Mesendoderm (in vitro differentiated cells): ENCODE measurements at places on chromosomes 11 and 22.
A peak's percentile ranks its signal among the peaks of the same experiment; 100 is the strongest.

DNA sequence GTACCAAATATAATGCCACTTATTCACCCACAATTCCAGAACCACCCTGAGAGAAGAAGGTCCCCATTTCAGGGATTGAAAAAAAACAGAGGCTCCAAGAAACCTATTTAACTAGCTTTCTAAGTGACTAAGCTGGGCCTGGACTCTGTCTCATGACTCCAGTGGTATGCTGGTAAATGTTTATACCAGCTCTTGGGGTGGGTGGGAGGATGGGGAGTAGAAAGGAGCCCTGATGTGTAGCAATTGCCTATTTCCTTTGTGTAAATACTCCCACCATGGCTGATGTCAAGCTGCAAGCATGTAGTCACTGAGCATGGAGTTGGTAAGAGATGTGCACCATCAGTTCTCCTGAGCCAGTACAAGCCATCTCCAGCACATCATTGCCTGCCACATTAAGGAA, 2.8 kb downstream of the PRG3 start:
- DNase-seq, result no peak

- DNase-seq, result no peak
Observed at GRCh38 chr11:94147433-94147845, 18.8 kb downstream of the PANX1 start.

GRCh38 chr11:41040474-41040873, 419.0 kb downstream of the LRRC4C start:
- DNase-seq, result no peak

DNA sequence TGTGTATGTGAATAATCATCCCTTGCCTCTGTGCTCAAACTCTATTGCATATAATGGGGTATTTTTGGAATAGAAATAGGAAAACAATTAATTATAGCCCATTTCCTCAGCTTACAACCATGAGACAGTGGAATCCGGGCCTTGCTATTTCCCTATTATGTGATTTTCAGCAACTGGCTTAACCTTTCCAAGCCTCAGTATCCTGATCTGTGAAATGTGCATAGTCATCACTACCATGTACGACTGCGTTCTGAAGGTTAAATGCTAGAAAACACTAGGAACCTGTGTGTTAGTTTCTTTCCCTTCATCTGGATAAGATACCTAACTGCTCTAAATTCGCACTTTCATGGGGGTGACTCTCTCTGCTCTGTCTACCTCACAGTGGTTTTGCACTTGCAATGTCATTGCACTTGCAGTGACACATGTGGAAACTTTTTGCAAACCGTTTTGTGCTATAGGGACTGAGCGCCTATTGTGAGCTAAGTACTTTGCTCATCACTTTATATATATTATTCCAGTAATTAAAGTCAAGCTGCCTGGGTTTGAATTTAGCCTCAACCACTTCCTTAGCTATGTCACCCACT, 48.3 kb downstream of the IRAG1 start:
- no peak for DNase-seq

GRCh38 chr11:44016131-44016530, 31.6 kb upstream of the ACCSL start:
- no peak for DNase-seq

DNA sequence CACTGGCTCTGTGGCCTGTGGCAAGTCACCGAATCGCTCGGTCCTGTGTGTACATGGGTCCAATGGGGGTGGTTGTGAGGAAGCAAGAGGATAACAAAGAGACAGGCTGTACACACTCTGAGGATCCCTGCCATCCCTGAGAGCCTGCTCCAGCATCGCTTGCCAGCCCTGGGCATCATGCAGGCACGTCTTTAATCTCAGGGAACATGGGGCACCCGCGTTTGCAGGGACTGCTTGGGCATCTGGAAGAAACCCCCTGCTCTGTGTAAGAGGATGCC, 1.3 kb upstream of the C1QTNF5 start:
- DNase-seq, result no peak

- no peak for DNase-seq
Observed at GRCh38 chr22:48065892-48066291, 1303.4 kb downstream of the TBC1D22A start.

GRCh38 chr11:70353900-70354568, 44.3 kb upstream of the CTTN start:
- DNase-seq, result no peak

- DNase-seq, result peak; percentile 57
Observed at GRCh38 chr11:87369888-87370287, 332.2 kb downstream of the TMEM135 start.

DNA sequence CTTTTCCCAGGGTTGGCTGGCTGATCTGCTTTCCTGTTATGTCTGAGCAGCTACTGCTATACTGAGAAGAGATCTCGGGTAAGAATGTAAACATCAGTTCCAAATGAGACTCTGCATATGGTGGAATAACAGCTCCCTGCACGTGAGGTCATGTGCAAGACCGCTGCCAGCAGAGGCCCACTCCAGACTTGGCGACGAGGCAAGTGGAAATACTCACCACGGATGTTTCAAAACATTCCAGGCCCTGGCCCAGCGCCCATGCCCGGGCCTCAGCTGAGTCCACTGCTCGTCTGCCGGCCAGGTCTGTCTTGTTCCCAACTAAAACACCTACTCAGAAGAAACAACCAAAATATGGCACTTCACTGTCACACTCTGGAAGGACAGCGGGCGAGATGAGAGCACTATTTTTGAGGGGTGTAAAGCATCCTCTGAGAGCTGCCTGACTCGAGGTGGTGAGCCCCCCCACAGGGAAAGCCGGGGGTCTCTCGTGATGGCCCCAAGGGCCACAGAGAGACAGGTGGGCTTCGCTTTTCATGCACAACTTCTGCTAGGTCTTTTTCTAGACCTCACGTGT, 13.1 kb downstream of the IFT27 start:
- DNase-seq, result no peak

DNA sequence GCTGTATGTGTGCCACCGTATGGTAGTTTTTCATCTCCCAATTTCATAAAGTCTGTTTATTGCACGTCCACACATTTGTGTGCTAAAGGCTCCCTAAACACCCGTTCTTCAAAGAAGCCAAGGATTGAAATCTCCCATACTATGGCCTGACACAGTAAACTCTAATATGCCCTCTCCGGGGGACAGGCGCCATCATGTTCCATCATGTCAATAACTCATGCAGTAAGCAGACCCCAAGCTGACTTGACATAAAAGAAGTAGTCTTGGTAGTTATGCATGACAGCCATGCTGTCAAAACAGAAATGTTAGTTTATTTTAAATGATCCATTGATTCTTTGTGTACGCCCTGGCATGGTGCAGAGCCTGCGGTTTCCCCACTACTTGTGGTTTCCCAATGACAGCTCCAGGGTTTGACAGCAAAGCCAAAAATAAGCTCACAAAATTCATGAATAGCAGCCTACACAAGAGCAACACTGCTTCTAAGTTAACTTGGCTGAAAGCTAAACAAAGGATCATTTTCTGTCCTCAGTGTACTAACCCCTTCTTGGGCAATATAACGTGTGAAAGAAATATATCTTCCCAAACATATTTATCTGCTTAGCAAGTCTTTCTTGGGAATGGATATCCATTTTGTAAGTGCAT, 56.5 kb upstream of the CABP7 start:
- DNase-seq, result no peak

- DNase-seq, result peak; percentile 6
Observed at GRCh38 chr11:5507177-5507932, 2.4 kb downstream of the UBQLN3 start.

DNA sequence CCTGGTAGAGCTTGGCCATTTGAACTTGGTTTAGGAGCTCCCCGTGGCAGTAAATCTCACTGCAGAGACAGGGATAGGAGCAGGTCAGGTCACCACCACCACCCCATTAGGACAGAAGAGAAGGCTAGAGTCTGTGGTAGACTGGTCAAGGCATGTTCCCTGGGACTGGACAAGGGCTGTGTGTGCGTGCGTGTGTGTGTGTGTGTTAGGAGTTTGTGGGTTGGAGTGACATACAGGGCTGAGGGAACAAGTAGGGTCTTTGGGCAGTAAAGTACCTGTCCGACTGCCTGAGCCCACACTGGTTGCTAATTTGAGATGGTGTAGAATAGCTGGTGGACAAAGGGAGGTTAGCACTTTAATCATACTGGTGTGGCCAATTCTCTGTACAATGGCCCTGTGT, 16.1 kb downstream of the TREH start:
- DNase-seq, result no peak

- peak; percentile 71 for DNase-seq
Observed at GRCh38 chr11:119389611-119390254, 8.2 kb upstream of the USP2 start.

- DNase-seq, result no peak
Observed at GRCh38 chr11:83097429-83098075, 25.9 kb upstream of the RAB30 start.

DNA sequence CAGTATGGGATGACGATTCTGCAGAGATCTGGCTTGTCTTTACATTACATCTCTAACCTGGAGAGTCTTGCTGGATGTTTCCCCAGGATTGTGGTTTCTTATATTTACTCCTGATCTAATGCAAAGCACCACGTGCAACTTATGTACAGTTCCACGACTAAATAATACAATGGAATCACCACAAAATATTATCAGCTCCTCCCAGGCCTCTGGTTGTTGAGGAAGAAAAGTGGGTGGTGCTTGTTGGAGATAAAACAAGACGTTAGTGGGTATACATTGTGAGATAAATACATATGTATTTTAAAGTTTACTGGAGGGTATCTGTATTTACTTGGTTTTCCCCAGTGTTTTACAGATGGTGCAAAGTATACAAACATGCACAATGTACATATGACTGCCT, 569.7 kb downstream of the NTM start:
- DNase-seq, result no peak

DNA sequence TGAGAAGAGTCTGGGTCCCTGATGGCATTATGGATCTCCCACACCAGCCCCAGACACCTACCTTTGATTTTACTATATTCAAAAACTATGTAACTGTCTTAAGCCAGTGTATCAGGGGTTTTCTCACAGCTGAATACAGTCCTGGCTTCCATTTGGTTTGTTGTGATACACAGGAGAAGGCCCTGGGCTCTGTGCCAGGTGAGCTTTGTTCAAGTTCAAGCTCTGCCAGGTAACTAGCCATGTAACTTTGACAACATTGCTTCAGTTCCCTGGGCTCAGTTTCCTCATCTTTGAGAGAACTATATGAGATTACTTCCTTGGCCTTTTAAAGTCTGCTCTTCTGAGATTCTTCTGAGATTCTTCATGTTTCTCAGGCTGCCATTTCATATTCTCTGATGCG, 327.5 kb upstream of the TENM4 start:
- DNase-seq, result no peak

DNA sequence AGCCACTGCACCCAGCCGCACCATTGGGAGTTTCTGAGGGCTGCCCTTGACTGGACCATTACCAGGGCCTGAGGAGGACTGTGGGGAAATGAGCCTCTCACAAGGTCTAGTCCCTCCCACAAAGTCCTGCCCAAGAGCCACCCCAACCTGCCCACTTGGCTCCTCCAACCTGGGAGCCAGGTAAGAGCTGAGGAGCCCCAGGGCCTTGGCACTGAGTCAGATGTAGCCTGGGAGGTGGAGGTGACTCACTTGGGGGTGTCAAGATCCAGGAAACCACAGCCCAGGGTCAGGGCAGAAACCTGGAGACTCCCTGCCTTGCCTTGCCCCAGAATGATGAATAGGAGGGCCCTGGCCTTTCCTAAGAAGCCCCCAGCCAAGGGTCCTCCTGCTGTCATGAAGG, 25.8 kb upstream of the P2RY2 start:
- DNase-seq, result no peak

- DNase-seq, result no peak
Observed at GRCh38 chr22:19360862-19361261, 69.3 kb upstream of the CLTCL1 start.

- DNase-seq, result no peak
Observed at GRCh38 chr11:47111318-47111804, 65.3 kb downstream of the ARFGAP2 start.

- DNase-seq, result no peak
Observed at GRCh38 chr11:115906171-115906570, 402.0 kb upstream of the CADM1 start.

GRCh38 chr22:46654426-46654825, 34.2 kb downstream of the GRAMD4 start:
- DNase-seq, result no peak

DNA sequence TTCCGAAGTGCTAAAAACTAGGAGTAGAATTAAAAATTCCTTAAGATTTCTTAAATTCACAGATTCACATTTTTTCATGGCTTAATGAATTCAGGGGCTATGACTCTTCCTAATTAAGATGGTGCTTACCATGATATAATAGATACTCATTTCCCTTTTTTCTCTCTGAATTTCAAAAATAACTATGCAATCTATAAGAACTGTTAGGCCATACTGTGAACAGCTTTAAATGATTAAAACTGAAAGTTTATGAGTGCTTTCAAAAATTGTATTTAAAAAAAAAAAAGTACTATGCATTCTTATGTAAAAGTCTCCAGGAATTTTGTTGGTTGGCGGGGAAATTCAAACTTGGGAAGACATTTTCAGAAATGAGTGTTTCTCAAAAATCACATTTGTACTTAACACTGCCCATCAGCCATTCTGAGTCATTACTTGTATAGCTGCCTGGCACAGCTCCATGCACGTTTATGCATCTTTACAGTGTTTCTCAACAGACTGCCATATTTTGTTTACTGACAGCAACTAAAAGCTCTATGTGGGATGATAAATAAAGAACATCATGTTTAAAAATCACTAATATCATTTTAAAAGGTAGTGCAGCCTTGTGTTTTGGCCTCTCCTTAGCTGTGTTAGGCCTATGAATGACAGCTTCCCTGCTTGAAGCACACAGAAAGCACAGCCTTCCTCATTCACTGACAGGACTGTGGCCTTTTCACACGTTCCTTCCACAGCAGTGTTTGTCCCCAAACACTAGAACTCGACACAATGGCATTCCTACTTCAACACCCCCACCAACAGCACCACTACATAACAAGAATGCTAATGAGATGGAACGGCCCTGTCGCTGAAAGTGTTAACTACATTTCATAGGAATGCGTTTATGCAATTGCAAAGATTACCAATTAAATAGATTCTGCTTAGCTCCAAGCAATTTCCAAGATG, 131.4 kb downstream of the DCDC1 start:
- DNase-seq, result peak; percentile 94

GRCh38 chr11:4607096-4607495, 935 bp downstream of the TRIM68 start:
- no peak for DNase-seq

GRCh38 chr22:20429254-20430100, 8.1 kb downstream of the SCARF2 start:
- peak; percentile 77 for DNase-seq

- peak; percentile 95 for DNase-seq
Observed at GRCh38 chr11:69657911-69658625, 17.1 kb downstream of the LTO1 start.

GRCh38 chr11:121132211-121132976, 31.4 kb downstream of the TECTA start:
- DNase-seq, result peak; percentile 13

- DNase-seq, result peak; percentile 16
Observed at GRCh38 chr11:88683024-88683423, 345.5 kb upstream of the CTSC start.

- no peak for DNase-seq
Observed at GRCh38 chr22:19818324-19819207, 36.1 kb downstream of the GNB1L start.
